ENCODE measurements at places on chromosomes 5 and 9.

GRCh38 chr9:133443982-133444381 is 15.8 kb upstream of the CACFD1 start:
- no peak for DNase-seq

DNA sequence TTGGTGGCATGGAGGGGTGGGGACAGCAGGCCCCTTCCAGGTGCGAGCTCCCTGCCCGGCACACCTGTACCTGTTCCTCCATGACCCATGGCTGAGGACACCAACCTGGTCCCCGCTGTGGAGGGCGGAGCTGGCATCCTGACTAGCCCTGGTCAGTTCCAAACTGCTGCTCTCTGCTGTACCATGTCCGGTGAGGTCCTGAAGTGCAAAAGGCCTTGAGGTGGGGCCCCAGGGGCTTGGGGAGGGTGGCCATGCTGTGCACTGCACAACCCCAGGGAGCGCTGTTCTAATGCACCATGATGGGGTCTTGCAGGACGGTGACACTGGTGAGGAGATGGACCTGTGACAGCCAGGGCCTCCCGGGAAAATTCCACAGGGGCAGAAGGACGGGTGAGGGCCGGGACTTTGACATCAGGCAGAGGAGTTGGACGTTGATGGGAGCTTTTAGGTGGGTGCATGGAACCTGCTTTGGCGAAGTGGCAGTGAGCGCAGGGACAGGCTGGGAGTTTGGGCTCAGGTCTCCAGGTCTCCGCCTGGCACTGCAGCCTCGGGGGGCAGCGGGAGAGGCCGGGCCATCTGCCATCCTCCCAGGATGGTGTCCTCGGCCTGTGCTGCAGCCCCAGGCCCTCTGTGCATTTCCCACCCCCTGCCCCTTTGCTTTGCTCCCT is 38.9 kb downstream of the COL5A1 start:
- DNase-seq, result no peak

GRCh38 chr9:107155244-107155817 is 127.7 kb upstream of the RAD23B start:
- DNase-seq, result no peak

DNA sequence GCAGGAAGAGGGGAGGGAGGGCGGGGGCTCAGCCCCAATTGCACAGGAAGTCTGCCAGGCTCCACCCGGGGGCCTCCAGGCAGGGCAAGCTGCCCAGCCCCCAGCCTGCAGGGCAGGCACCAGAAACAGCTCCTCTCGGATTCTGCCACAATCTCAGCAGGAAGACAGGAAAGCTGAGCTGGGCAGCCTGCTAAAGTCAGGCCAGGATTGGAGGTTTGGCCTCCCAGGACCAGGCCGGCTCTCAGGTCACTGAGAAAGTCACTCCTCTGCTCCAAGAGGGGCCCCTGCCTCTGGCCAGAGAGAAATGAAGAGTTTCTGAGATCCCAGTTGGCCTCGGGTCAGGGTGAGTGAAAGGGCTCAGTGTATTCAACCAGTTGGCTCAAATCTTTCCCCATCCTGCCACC is 54.6 kb upstream of the STXBP1 start:
- no peak for DNase-seq

DNA sequence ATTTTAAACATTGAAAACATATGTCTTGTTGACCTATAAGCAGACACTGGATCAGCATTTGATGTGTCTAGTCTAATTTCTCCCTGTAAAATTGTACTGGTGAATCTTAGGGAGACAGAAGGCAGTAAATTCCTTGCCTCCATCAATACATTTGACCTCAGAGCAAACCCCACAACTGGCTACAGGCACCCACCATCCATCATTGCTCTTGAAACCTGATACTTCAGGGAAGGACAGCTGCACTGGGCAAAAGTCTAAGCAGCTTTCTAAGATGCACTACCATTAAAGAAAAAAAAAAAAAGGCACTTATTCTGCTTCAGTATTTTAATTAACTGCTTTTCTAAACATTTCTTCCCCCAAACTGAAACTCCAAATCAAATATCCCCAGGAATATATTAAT is 1051.3 kb upstream of the DMAC1 start:
- no peak for DNase-seq

DNA sequence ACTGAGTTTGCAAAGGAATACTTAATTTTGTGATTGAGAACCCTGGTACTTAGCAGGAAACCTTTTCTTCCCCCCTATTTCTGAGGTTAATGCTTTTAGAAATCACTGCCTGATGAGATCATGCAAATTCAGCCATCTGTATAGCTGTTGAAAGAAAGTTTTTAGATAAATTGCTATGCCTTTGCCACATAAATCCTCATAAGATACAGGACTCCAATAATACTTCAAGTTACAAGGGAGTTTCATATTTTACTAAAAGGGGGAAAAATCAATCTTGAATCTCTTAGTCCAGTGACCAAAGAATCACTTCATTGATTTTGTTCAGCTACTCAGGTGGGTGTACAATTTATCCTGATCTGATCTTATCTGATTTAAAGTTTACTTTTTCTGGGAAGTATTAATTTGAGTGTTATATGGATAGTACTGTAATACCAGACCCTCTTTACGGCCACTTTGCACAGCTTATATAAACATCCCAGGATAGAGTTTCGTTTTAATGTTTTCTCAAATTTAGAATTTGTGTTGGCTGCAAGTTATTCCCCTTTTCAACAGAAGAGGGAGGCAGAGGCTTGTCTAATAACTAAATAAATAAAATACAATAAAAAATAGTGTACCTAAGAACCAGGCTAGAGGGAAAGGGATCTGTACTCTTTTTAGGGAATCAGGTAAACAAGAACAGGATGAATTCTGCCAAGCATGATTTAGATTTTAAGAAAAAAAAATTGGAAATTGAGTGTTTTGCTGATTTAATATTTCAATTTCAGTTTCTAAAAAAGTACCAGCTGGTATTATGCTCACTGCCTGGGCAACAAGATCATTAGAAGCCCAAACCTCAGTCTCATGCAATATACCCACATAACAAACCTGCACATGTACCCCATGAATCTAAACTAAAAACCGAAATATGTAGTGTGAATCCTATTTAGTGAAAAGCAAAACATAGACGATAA is 69.1 kb downstream of the PSAT1 start:
- no peak for DNase-seq

- DNase-seq, result no peak
Observed at GRCh38 chr5:759781-760362, 24.7 kb downstream of the ZDHHC11B start.
